ENCODE measurements at places on chromosomes 7 and 10.

DNA sequence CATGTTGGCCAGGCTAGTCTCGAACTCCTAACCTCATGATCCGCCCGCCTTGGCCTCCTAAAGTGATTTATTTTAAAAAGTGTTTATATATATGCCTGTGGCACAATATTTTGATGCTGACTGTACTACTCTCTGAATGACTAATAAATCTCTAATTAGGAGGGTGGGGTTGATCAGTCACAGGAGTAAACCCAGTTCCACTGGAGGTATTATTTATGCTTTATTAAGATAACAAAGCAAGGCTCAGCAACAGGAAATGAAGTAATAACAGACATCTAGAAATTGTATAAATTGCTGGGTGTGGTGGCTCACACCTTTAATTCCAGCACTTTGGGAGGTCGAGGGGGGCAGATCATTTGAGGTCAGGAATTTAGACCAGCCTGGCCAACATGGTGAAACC is 26.0 kb upstream of the MCU start:
- ATAC-seq = no peak

DNA sequence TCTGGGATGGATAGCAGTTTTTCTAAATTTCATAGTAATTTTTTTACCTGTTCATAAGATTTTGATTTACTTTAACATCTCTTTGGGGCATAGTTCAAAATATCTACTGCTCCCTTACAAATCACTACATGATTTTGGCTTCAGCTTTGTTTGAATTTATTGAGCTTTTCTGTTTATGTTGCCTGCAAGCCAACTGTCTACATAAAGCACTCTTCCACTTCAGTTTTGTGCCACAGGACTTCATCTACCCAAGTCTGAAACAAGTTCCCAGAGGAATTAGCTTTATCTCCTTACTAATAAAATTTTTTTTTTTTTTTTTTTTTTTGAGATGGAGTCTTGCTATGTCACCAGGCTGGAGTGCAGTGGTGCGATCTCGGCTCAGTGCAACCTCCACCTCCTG is 45.4 kb upstream of the KMT2E start:
- no peak for ATAC-seq

- ATAC-seq = no peak
Measured at GRCh38 chr10:18233775-18234174, 93.6 kb downstream of the CACNB2 start.

DNA sequence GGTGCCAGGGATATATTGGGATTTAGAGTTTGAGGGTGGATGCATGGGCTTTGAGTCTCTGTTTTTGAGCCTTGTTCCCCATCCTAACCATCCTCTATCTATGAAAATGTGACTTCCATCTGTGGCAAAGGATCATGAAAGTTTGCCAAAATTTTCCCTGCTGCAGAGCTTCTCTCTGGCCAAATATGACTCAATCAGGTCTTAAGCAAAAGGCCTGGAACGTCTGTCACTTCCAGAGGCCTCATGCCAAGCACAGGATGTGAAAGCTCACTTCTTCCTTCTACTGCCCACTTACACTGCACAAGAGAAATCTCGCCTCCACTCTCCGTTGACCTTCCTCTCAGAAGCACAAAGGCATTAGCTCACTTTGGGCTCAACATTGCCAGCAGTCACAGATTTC is 696.9 kb upstream of the NRP1 start:
- ATAC-seq = no peak

DNA sequence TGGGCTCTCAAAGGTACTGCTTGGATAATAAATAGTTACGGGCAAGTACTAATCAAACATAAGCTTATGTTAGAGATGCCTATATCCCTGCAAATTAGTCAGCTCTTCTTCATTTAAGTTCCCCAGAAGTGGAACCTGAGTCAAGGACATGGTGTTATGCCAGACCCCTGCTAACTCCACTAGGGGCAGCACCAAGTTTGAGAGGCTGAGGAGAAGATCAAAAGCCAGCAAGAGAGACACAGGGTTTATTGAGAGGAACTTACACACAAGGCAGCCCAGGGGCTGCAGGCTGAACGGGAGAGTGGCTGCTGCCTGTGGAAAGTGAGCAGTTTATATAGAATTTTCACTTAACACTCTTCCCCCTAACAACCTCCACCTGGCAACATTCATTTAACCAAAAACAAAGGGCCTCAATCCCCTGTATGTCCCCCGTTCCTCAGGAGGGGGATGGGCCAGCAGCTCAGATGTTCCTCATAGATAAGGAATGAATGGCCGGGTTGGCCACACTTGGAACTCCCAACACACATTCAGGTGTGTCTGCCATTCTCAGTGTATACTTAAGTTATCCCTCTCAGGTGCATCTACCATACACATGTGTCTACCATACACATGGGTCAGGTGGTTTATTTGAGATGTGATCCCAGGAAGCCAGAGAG is 62.6 kb upstream of the GHITM start:
- ATAC-seq = no peak

DNA sequence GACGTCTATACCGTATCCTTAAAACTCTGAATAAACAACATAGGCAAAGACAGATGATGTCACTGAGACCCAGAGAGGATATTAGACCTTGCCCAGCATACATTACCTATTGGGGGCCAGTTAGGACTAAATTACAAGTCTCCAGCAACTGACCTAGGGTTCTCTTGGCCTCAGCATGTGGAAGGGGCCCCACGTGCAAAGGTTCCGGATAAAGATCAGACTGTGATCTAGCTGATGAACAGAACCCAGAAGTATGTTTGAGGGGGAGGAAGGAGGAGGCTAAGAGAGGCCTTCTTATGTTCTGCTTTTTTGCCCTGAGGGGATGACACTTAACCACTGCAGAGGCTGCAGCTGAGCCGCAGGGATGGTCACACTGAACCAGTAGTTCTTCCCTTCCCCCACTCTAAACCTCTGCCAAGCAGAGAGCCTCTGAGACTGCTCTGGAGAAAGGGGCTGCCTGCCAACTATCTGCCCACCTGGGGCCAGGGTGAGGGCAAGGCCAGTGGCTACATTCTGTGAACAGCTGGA is 24.0 kb upstream of the KMT2C start:
- no peak for ATAC-seq

GRCh38 chr7:142482891-142483658 is 225.2 kb upstream of the PRSS58 start:
- ATAC-seq = peak; percentile 84

DNA sequence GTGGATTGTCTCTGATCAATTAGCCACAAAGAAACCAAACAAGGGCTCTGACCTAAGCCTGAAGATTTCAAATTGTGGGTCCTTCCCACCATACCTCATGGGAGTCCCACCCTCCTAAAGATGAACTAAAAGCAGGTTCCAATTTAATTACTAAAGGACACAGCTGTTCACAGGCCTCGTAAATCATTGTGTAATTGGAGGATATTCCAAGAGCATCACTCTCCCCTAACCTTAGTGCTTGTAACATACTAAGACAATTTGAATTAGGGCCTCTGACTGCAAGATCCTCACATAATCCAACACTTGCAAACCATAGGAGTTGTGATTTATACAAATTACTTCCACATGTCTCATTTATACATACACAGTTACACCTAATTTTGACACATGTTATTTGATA is 44.4 kb downstream of the FOXI2 start:
- ATAC-seq = no peak
